ENCODE measurements at places on chromosomes 1 and 21. TPM values are rescaled to one million over a fixed set of nuclear protein-coding genes. Genes with fewer than 3 reads are reported as not detected.

DNA sequence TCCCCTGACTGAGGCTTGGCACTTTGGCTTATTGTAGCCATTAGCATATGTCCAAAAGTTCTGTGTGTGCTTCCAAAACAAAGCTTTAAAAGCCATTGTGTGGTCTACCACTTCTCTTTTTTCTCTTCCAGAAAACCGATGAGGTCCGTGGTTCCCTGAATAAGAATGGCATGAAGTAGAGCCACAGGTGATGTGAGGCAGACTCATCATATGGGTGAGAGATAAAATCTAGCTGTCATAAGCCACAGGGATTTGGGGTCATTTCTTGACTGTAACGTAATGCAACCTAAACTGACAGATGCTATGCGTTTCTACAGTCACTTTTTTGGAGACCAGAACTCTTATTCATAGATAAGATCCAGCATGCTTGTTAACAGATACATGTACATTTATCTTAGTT, 7.0 kb upstream of the GREM2 start:
- no peak for DNase-seq

TRIM17 gene
- total RNA-seq: not detected

GRCh38 chr1:172141341-172141881, 279.1 kb upstream of the C1orf105 start:
- no peak for DNase-seq

- DNase-seq: no peak
These were observed 7.5 kb upstream of the C2CD2 start for GRCh38 chr21:41961282-41961701.
